ENCODE measurements at places on chromosomes 6 and 20.
A peak's percentile ranks its signal among the peaks of the same experiment; 100 is the strongest.

DNA sequence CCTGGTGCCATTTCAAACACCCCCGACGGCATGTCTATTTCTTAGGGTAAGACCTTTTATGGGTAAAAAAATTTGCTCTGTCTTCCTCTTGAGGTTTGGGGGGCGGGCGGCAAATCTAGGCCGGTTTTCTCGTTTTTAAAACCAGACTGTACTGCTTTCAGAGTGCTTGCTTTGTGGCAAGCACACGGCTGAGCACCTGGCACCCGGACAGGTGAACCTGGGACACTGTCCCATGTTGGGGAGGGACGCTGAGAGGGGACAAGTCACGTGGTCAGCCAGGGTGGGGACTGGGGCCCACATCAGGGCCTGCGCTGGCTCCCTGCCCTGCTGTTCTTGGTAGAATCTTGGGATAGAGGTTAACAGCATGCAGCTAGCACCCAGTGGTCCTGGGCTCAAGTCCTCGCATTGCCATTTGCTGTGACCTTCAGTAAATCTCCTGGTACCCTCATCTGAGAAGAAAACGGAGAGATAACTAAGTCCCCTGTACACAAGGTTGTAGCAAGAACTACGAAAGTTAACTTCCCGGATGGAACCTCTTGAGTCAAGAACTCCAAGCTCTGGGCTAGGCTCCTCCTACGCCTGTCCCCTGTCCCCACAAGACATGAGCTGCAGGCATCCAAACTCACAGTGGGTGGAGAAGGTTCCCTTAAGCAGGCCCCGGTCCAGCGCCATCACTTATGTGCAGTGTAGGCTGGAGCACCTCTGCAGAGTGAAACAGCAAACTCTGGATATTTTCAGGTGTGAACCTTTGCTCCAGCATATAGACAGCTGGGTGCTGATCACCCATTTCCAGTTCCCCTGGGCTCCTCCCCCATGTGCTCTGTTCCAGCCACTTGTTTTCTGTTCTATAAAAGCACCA is 41.7 kb downstream of the PMEPA1 start:
- DNase-seq, result no peak

- no peak for DNase-seq
These were observed 394.6 kb downstream of the KIF16B start for GRCh38 chr20:16178546-16179135.

- no peak for DNase-seq
These were observed 164.4 kb downstream of the TBX18 start for GRCh38 chr6:84599991-84600390.

GRCh38 chr6:25318589-25318988 is 39.4 kb downstream of the CARMIL1 start:
- no peak for DNase-seq

- no peak for DNase-seq
These were observed 163.6 kb upstream of the PREP start for GRCh38 chr6:105566503-105566902.

GRCh38 chr6:52590152-52590891 is 13.5 kb upstream of the TRAM2 start:
- DNase-seq, result no peak

DNA sequence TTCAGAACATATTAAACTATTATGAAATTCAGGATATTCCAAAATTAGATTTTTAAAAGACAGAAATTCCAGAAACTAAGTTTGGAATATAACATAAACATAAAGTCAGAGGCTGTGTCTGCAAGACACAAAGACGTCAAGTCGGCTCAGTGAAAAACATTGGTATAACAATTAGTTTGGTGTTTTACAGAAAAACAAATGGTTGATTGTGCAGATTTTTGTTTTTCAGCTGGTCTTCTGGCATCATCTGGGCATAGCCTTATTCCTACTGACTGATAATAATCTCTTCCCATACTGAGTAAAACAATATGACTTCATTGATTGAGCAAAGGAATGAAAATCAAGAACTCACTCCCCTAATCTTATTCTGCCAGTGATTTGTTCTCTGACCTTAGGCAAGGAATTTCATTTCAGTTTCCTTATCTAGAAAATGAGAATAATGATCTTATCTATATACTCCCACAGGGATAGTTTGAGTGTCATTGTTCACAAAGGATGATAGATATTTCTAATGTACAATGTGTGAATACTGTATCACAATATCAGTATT is 84.3 kb downstream of the FRK start:
- DNase-seq, result no peak

- DNase-seq, result no peak
These were observed 302.0 kb downstream of the NRN1 start for GRCh38 chr6:5704708-5705107.

GRCh38 chr6:11970114-11970513 is 42.0 kb upstream of the HIVEP1 start:
- no peak for DNase-seq

DNA sequence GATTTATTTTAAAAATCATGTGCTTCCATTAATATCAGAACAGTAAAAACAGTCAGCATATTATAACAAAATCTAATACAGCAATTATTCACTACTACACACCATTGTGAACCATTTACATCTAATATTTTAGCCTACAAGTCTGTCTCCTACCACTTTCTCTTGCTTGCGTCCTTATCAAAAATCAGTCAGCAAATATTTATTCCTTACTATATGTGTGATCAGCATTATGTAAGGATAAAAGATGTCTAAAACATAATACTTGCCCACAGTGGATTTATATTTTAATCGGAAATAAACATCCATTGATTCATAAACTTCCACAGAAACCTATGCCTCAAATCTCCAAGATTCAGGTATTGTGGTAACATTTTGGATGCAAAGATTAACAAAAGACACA is 99.8 kb downstream of the NRSN1 start:
- no peak for DNase-seq

DNA sequence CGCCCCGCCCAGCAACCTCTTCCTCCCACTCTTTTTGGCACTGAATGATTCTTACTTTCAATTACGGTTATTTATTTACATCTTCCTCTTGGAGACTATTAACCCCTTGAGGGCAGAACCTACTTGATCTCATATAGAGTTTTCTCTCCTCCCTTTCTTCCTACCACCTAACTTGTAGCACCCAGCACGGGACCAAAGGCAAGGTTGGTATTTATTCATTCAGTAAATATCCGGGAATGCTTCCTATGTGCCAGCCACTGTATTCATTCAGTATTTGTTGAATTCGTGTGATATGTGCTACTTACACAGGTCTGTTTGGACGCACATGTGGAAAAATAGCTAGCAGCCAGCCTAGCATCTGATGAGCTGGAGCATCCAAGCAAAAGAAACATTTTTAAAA is 1.3 kb upstream of the CNKSR3 start:
- DNase-seq, result no peak

GRCh38 chr6:47437592-47437991 is 40.0 kb upstream of the CD2AP start:
- no peak for DNase-seq

DNA sequence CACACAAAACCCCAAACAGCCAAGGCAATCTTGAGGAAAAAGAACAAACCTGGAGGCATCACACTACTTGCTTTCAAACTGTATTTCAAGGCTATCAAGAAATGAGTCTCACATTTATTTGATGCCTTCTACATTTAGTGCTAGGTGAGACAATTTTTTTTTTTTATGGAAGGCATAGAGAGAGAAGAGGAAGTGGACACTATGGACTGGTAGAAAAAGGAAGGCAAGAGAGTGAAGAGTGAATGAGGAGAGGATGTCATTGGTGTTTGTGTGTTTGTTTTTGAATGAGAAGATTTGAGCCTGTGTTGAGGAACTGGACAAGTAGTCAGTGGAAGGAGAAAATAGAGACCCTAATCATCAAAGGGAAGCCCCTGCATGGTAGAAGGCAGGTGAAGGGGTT is 182.0 kb upstream of the JAG1 start:
- no peak for DNase-seq

DNA sequence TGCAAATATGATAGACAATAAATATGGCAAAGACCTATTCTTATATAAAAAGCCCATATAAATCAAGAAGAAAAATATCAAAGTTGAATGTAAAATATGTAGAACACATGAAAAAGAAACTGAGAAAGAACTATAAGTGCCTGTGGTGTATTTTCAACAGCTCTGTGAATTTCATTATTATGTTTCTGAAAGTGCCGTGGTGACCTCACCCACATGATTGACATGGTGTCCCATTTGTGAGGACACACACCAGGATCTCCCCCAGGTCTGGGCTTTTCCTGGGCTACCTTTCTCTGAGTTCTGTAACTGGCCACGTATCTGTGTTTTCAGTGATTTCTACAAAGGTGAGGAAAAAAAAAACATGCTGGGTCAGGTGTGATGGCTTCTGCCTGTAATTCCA is 86.7 kb downstream of the BMP6 start:
- no peak for DNase-seq

DNA sequence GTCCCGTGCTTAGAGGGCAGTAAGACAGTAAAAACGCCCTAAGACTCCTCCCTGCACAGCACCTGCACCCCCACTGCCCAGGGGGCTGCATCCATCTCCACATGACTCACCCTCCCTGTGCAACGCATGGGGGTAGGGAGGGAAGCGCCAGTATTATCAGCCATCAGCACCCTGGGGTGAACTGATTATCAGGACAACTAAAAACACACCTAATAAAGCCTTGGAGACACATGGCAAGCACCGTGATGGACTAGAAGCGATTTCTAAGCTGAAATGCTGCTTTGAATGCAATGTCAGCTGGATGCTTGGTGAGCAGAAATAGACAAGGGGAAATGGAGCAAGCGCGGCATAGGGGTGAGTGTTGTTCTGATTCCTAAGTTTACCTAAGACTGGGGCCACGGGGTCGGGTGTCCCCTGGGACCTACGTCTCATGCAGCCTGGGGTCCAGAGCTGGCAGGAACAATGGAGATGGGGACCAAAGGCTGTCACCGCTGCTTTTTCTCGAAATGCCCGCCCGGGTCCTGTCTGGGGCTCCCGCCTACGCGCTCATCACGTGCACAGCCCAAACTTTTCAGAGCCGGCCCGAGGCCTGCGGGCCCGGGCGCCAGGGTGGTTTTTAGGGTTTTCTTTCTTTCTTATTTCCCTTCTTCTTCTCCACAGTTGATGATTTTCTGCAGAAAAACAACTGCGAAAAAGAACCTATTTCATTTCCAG is 702 bp upstream of the TNFAIP3 start:
- peak; percentile 31 for DNase-seq

DNA sequence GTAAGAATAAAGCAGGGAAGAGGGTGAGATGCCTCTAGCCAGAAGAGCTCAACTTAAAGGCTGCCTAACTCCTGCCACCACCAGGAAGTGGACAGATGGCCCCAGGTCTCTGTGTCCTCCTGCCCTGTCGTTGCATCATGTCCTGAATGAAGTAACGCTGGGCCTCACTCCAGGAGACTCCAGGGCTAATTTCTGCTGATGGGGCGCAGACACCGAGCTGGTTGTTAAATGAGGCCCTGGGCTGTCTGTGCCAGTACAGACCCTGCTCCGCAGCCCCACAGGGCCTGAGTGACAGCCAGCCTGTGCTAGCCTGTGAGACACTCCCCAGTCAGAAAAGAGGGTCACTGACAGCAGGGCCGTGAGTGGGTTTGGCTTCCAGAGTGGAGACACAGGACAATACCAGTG is 6.5 kb downstream of the IP6K3 start:
- no peak for DNase-seq

DNA sequence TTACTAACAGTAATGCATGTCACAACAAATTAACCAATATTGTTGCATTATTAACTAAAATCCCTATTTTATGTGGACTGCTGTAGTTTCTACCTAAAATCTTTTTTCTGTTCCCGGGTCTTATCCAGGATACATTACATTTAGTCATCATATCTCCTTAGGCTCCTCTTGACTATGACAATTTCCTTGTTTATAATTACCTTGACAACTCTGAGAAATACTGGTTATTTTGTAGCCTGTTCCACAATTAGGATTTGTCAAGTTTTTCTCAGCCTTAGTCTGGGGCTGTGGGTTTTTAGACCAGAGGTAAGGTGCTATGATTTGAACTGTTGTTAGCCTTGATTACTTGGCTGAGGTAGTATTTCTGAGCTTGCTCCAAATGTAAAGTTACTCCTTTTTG is 3.7 kb downstream of the FBXO5 start:
- no peak for DNase-seq

GRCh38 chr6:144883915-144884314 is 598.8 kb downstream of the UTRN start:
- no peak for DNase-seq

DNA sequence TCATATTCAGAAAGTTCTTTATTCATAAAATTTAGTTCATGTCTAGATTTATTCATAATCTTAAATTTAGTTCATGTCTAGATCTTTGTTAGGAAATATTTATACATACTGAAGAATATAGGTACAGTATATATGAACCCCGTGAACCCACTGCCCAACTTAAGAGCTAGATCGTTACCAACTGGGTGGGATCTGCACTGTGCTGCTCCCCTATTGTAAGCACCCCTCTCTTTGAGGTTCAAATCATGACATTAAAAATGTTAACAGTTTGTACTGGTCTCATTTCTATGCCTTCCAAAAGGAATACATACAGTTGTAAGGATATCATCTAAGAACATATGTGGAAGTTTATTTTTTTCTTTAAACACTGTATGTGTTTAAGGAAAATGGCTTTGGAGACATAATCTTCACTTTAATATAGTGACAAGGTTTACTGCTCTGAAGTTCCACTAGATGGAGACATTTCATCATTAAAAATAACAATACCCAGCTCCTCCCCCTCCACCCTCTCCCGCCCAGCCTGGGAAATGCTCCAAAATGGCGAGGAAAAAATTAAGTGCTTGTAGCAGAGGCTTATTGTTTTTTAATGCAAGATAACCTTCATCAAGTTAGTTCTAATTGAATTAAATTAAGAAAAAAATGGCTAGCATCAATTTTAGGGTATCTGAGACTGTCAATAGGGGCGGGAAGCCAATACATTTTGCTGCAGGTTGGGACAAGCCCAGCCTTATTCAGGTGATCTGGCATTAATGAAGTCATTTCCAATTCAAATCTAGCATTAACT is 104.1 kb upstream of the TRAF3IP2 start:
- DNase-seq, result peak; percentile 30

DNA sequence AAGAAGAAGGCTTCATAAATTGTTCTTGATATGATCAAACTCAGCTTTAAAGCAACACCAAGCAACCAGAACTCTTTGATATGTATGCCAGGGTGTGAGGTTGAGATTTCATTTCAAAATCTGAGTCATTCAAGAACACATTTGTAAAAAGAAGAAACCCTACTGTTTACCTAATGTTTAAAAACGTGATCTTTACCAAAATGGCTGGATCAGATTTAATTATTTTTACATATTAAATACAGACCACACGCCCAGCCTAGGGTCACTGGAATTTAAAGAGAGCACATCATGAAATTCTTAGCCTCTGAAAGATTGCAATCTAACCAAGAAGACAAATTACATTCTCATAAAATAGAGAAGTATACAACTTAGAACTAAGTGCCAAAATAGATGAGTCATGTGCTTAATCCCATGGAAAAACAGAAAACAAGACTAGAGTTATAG is 206.8 kb upstream of the SMLR1 start:
- no peak for DNase-seq

DNA sequence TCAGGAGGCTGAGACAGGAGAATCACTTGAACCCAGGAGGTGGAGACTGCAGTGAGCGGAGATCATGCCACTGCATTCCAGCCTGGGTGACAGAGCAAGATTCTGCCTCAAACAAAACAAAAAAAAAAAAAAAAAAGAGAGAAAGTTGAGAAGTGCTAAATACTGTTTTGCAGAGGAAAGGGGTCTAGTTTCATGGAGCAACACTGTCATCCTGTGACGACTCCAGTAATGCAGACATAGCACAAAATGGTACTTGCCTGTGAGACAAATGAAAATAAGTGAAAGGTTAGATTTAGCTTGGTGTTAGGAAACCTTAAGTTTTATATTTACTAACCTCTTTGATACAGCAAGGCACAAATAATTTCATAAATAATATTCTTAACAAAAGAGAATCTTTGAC is 29.7 kb downstream of the CEP162 start:
- DNase-seq, result no peak

GRCh38 chr6:104173668-104174067 is 686.1 kb downstream of the HACE1 start:
- no peak for DNase-seq
